Mammary epithelial cell (primary cell): ENCODE measurements at places on chromosomes 4 and X.

DNA sequence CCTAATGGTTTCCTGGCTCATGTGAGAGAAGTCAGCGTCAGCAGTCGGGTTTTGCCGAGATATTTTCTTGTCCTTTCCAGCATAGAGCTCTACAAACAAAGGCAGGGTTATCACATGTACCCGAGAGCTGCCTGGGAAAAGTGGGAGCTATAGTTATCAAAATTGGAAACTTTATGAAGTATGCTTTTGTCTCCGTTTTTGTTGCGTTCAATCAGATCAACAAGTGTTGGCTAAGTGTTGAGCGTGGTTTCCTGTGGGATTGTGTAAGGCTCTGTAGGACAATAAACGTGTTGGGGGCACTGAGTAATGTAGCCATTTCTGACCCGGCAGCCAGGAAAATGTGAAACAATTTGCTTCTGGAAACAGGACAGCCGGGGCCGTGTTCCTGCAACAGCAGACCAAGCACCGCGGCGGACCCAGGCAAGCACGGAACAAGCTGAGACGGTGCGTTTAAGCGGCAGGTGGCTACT is at the start of gene BMX:
Gene BMX (plus strand): TSS at position 311 of the 470 bp plus-strand sequence. CDS start 7,547 bp downstream, outside the sequence.
- DNase-seq: no peak

DNA sequence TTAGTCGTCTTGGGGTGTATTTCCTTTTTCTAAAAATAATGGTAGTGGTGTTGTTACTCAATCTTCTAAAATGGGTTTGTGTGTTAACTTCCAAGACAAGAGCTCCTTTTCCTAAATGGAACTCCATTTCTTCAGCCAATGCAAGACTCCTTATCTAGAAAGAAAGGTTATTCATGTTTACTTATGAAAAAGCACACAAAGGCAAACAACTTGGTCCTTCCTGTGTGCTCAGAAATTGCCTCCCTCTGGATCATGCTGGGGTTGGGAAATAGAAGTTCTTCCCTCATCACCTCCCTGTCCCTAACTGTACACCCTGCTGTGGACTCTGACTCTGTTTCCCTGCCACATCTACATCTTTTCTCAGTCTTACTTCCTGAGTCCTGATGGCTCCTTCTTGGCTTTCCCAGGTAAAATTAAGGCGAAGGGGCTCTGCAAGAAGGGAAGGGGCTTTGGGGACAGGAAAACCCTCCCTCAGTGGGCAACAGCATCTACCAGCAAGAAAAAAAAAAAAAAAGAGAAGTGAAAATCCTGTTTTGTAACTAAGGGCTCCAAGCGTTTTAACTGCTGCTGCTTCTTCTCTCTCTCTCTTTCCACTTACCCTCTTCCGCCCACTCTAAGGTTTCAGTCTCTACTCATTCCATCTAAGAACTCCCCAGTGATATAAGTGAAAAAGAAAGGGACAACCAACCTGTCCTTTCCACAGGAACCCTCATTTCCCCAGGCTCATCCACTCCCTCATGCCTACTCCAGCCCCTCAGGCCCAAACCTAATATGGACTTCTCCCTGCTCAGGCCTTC is 19.8 kb upstream of the TASL start:
- DNase-seq: no peak

GRCh38 chr4:67712000-67712625 is 11.2 kb upstream of the UBA6 start:
- DNase-seq: peak; percentile 42

DNA sequence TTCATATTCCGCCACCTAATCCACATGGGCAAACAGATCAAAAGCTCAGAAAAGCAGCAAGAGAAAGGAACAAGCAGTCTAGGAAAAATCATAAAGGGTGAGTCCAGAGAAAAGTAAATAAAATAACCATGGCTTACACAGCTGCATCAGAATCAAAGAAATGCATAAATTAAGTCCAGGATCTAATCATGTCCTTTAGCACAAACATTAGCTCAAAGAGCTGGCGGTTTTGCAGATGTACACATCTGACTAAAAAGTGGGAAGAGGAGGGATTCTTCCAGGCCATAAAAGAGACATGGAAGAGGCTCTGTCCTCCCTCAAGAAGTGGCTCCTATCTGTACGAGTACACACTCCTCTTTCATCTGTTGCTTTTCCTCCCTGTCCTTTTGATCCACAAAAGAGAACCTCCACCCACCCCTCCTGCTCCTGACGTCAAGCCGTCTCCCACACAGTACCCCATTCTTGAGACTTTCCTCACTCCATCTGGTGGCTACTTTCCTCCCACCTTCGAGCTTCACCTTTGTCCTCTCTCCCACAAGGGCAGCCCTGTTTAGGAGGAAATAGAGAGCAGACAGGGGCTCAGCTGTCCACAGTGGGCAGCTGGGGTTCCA is 92.5 kb downstream of the RASL11B start:
- DNase-seq: no peak

- peak; percentile 5 for DNase-seq
These were observed 567.7 kb downstream of the MAGEB5 start for GRCh38 chrX:26783512-26784225.

GRCh38 chr4:105483840-105484239 is 10.0 kb upstream of the PPA2 start:
- no peak for DNase-seq
